ENCODE measurements at places on chromosomes 7 and 10.

- DNase-seq = no peak
Observed at GRCh38 chr7:124718032-124718766, 47.4 kb downstream of the GPR37 start.

GRCh38 chr10:63068246-63068645, 64.9 kb upstream of the NRBF2 start:
- DNase-seq = no peak

GRCh38 chr7:127770885-127771284, 118.9 kb downstream of the SND1 start:
- no peak for DNase-seq

- no peak for DNase-seq
Observed at GRCh38 chr10:43217563-43218205, 49.2 kb downstream of the RASGEF1A start.

GRCh38 chr7:147014286-147014955, 897.8 kb downstream of the CNTNAP2 start:
- DNase-seq = peak; percentile 51

- peak; percentile 68 for DNase-seq
Observed at GRCh38 chr7:110442381-110442837, 648.5 kb upstream of the LRRN3 start.

GRCh38 chr7:20264623-20265022, 47.4 kb upstream of the MACC1 start:
- DNase-seq = no peak

DNA sequence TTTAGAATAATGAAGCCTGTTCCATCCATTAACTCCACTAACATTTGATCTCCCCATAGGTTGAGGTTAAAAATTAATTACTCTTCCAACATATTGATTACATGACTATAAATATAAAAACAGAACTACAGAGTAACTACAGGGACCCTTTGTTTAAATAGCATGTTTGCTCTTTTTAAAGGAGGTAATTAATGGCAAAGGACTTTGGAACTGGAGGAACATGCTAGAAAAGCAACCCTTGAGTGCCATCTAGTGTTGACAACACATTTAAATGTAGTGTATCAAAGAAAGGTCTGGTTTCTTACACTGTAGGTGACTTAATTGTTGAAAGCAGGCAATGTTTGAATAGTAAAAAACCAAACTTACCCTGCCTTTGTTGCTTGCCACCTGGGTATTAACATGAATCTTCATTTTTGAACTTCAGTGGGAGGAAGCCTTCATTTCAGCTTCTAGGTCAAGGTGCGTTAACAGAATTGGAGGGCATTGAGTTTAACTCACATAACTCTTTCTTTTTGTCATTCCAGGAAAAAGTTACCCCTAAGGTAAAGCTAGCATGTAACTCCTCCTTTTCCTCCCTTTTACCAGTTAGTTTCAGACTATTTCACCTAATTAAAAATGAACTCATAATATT, 52.6 kb upstream of the CAPZA2 start:
- DNase-seq = peak; percentile 92

- DNase-seq = no peak
Observed at GRCh38 chr10:131909014-131909808, 8.4 kb downstream of the PPP2R2D start.

DNA sequence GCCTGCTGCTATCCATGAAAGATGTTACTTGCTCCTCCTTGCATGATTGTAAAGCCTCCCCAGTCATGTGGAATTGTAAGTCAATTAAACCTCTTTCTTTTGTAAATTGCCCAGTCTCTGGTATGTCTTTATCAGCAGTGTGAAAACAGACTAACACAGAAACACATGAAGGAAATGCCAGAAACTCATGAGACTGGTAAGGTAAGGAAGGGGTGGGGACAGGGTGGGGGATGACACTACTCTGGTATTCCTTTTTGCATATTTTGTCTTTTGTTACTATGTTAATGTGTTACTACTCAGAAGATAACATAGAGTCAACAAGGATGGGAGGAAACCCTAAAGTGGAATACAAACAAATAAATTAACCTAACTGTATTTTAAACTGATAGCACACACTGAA, 69.8 kb upstream of the DRGX start:
- no peak for DNase-seq

DNA sequence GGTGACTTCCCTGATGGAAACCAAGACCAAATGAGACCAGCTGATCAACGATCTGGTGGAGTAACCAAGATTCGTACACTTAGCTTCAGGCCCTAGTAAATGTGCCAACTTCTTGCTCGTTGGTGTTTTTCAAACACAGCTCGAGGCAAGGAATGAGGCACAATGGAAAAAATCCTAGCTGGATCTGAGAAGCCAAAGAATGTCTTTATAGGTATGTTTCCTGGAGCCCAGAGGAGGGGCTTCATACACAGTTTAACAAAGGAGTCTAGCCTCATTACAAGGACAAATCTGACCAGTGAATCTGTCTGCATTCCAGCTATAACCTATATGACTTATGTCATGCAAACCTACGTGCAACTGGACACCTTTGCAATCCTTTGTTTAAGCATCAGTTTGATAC, 3.7 kb downstream of the COL17A1 start:
- DNase-seq = no peak

DNA sequence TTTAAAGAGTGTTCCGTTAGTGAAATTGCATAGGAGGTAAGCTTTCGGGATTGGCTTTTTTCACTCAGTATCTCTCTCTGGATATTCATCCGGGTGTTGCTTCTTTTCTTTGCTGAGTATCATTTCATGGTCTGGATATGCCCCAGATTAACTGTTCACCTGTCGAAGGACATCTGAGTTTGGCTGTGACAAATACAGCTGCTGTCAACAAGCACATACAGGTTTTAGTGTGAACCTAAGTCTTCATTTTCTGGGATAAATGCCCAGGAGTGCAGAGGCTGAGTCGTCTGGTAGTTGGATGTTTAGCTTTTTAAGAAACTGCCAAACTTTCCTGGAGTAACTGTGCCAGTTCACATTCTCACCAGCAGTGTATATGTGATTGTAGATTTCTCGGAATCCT, 5.6 kb downstream of the DOCK1 start:
- no peak for DNase-seq

DNA sequence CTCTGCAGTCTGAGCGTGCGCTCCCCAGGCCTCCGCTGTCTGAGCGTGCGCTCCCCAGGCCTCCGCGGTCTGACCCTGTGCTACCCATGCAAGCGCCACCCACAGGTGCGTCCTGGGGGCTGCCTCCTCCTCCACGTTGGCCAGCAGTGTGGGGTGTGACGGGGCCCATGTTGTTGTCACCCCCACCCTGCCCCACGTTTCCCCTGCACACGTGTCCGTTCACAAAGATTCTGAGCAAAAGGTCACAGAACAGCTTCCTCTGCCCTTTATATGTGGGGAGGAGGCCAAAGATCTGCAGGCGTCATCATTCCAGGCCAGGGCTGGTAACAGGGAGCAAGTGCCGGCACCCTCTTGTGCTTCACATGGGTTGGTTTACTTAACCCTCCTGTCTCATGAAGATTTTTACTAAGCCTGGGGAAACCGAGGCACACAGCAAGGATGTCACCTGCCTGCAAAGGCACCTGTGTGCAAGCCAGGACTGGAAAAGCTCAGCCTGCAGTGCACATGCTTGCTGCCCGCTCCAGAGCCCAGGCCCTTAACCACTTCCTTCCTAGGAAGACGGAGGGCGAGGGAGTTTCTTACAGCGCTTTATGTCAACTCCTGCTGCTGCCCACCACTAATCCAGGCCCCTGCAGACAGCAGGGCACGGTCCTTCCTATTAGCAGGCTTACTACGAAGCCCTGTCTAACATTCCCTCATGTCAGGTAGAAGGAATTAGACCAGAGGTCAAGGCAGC, 4.8 kb downstream of the GPR146 start:
- DNase-seq = no peak

- DNase-seq = peak; percentile 89
Observed at GRCh38 chr7:27235387-27236311, 7.0 kb upstream of the EVX1 start.

- DNase-seq = no peak
Observed at GRCh38 chr10:7179536-7179935, 231.3 kb downstream of the SFMBT2 start.

DNA sequence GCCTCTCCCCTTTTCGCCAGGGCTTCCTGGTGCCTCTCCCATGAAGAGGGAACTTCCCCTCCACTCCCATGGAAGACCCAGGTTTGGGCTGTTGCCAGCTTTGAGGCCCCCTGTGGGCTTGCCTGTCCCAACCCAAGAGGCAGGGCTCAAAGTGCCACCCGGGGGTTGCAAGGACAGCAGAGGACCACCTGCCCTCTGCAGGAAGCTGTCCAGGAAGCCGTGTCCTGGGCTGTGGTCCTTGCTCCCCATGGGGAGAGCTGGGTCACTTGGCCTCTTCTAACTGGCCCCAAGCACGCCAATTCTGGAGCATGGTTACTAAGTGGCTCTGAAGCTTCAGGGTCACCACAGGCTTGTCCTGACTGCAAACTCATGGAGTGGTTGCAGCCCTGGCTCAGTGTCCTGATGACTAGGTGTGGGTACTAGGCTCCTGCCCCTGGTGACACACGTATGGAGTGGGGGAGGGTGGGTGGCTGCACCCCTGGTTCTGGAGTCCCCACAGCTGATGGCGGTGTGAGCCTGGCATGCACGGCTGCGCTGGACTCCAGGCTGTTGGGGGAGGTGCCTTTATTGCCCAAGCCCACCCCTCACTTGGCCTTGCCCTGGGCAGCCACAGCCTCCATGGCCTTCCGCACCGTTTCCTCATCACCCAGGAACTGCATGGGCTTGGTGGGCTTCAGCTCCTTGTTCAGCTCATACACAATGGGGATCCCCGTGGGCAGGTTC, 3.0 kb downstream of the PGAM2 start:
- no peak for DNase-seq

DNA sequence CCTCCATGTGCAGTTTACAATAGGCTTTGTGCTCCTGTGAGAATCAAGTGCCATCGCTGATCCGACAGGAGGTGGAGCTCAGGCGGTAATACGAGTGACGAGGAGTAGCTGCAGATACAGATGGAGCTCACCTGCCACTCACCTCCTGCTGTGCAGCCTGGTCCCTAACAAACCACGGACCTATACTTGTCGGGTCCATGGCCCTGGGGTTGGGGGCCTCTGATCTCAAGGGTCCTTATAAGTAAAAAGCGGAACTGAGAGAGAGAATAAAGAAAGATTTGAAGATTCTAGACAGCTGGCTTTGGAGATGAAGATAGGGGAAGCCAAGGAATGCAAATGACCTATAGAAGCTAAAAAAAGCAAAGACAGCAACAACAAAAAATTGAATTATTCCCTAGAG, 130.6 kb downstream of the PLXDC2 start:
- no peak for DNase-seq
